ENCODE measurements at places on chromosomes 7 and 10.

GRCh38 chr7:127938588-127938987 is 92.6 kb downstream of the LRRC4 start:
- DNase-seq: peak; percentile 75

DNA sequence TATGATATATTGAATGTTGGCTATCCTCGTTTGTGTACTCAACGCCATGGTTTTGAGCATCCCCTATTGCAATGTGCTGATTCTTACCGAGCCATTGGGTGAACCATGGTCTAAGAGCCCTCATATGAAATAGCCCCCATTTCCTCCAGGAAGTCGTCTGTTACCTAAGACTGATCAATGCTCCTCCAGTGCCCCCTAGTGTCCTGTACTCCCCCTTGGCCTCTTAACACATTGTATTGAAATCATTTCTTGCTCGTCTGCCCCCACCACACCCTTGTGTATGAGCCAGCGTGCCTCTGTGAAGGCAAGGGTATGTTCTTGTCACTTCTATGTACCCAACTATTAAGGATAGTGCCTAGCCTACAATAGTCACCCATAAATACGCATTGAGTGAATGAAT is 11.2 kb upstream of the SLC35B4 start:
- peak; percentile 58 for DNase-seq

DNA sequence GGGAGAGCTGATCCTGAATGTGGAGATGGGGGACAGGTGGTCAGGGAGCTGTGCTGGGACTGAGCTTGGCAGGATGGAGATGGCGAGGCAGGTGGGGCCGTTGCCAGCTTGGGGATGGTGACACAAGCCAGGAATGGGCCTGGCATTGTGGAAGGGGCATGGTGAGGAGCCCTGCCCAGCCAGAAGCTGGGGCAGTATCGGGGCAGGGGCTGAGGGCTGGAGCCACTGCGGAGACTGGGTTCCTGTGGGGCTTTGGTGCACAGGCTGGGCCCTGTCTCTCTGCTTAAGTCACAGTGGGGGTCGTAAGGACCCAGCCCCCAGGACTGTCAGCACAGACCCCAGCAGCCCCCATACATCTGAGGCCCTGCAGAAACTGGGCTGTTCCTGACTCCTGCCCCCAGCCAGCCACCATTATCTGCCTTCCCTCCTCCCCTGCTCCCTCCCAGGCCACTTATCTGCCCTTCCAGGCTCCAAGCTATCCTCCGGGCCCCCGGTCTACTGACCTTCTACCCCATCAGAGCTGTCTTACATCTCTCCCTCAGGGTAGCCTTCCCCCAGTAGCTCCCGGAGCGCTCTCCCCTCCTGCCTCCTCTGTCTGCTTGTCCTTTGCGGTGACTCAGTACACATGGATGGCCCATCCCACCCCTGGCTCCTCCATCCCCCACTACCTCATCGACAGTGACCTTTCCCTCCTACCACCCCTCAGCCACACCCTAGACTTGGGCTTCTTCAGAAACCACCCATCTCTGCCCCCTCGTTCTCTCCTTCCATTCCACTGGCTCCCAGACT is 44.2 kb downstream of the PPIF start:
- DNase-seq: no peak

- DNase-seq: no peak
Measured at GRCh38 chr7:31095286-31096197, 43.4 kb downstream of the ADCYAP1R1 start.

- no peak for DNase-seq
Measured at GRCh38 chr10:14389981-14390590, 59.4 kb upstream of the FRMD4A start.

GRCh38 chr7:17456541-17456940 is 158.1 kb downstream of the AHR start:
- no peak for DNase-seq

GRCh38 chr10:71074176-71074755 is 138.1 kb upstream of the UNC5B start:
- no peak for DNase-seq

DNA sequence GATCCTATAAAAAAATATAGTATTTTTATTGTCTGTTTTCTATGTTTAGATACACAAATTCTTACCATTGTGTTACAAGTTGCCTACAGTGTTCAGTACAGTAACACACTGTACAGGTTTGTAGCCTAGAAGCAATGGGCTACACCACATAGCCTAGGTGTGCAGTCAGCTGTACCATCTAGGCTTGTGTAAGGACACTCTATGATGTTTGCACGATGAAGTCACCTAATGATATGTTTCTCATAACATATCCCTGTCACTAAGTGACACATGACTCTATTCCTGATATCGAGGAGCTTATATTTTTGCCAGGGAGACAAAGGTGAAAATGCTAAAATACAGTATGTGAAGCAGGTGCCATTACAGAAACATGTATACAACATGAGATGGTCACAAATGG is 18.6 kb downstream of the ZNF25 start:
- no peak for DNase-seq

DNA sequence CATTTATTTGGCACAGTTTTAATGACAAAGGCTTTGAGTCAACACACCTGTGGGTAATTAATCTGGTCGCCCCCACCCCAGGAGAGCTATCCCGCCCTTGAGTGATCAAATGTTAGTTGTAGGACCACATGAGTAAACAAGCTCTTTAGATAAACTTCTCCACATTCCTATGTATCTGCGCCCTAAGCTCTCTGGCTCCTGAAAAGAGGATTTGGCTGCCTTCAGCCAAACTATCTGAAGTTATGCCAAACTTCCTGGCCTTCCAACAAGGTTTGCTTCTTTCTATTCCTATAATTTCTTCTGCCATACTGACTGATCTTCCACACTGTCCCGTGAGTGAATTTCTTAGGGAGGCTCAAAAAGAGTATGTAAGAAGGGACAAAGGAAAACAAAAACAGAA is 134.2 kb downstream of the RALA start:
- DNase-seq: no peak

DNA sequence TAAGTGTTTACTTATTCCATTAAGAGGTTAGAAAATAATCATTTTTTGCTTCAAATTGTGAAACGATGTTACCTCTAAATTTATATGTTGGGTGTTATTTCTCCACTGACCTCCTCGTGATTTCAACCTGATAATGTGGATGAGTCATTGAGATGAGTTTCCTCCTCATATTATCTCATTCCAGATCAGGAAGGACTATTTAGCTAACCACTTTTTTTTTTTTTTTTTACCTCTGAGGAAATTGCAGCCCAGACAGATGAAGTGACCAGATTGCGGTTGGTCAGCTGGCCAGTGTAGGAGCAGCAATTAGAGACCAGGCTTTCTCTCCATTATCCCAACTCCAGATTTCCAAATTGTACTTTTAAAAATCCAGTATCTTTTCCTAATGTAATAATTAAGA is 248.7 kb downstream of the FZD1 start:
- DNase-seq: no peak

DNA sequence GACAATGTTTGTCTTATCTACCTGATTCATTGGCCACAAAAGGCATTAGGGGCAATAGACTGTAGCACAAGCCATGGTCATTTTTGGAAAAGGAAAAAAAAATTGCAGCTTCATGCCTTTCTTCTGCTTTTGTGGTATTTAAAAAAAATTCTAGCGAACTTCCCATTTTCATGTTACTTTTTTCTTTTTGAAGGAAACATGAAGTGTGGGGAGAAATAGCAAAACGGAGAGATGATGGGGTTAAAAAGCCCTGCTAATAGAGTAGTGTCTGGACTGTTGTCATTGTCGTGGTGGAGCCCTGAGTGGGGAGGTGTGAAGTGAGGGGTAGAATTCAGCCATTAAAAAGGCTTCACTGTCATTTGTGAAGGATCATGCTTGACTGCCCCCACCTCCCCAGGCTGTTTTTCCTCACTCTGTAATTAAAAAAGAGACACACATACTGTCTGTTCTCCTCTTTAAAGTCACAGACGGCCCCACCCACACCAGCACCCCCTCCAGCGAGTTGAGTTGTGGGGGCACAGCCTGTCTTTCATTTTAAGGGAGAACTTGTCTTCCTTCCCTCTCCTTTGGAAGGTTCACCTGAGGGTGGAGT is 272.4 kb downstream of the CREB5 start:
- no peak for DNase-seq

GRCh38 chr10:70726909-70727495 is 54.7 kb downstream of the ADAMTS14 start:
- DNase-seq: no peak

DNA sequence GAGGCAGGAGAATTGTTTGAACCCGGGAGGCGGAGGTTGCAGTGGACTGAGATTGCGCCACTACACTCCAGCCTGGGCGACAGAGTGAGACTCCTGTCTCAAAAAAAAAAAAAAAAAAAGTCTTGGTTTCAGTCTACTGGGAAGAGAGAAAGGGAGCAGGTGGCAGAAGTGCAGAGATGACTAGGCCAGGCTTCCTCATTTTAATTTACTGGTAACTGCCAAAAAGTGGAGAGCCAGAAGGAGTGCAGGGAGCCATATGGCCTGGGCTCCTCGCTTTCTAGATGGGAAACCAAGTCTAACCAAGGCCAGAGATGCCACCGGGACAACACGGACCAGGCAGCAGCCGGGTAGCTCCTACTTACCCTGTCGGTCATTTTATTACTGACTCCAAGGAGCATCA is 12.2 kb downstream of the SEPHS1 start:
- DNase-seq: no peak

- peak; percentile 16 for DNase-seq
Measured at GRCh38 chr7:132933072-132933458, 148.8 kb downstream of the CHCHD3 start.

DNA sequence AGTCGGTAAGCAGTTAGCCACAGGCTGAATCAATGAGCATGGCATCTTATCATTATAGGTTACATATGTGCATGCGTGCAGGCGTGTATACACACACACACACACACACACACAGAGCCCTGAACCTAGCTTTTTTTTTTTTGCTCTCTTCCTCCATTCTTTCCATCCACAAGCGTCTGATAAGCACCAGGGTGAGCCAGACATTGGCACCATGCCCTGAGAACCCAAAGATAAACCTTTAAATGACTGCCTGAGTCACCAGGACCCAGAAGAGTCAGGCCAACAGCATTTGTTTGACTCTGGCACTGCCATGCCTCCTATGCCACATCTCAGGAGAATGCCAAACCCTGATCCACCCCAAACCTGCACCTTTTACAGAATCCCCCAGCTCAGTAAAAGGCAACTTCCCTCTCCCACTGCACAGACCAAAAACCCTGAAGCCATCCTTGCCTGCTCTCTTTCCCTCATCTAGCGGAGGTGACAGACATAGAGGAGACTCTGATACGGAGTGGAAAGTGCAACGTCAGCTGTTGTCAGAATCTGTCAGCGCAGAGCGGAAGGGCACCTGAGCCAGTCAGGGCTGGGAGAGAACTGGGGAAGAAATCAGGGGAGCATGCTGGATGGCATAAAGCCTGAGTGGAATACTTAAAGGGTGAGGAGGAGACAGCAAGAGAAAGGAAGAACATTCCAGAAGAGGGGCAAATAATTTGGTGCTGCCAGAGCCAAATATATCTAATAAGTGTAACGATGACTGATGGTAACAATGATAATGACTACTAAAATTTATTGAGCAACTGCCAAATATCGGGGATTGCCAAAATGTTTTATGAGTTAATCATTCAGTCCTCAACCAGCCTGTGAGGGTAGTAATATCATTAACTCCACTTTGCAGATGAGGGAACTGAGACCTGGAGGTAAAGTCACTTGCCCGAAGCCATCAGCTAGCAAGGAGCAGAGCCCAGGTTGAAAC is 3.2 kb downstream of the PARP12 start:
- peak; percentile 84 for DNase-seq

All from RKO (cell line).